Stimulated activated CD8-positive, alpha-beta memory T cell treated with anti-CD3 and anti-CD28 coated beads, Interleukin-7, amount 100 ng/mL, for 1 hour (primary cell): ENCODE measurements at places on chromosomes 3 and 15.

GRCh38 chr15:78056714-78057269 is 20.7 kb downstream of the TBC1D2B start:
- no peak for DNase-seq

DNA sequence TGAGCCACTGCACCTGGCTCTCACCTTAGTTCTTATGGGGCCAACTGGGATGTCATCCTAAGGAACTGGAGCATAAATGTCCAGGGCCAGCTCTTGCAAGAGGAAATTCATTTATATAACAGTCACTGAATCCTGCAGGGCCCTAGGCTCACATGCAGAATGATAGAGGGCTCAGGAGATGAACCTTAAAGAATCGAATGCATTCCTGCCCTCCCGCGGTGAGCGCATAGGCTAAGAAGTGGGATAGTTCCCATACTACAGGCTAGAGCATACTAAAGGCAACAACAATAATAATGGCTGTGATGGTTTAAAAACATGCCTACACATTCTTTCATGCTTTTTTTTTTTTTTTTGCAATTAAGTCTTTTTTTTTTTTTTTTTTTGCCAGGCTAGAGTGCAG is 17.1 kb upstream of the CSRNP1 start:
- DNase-seq, result no peak

GRCh38 chr3:48268381-48268935 is 27.6 kb downstream of the ZNF589 start:
- peak; percentile 30 for DNase-seq

DNA sequence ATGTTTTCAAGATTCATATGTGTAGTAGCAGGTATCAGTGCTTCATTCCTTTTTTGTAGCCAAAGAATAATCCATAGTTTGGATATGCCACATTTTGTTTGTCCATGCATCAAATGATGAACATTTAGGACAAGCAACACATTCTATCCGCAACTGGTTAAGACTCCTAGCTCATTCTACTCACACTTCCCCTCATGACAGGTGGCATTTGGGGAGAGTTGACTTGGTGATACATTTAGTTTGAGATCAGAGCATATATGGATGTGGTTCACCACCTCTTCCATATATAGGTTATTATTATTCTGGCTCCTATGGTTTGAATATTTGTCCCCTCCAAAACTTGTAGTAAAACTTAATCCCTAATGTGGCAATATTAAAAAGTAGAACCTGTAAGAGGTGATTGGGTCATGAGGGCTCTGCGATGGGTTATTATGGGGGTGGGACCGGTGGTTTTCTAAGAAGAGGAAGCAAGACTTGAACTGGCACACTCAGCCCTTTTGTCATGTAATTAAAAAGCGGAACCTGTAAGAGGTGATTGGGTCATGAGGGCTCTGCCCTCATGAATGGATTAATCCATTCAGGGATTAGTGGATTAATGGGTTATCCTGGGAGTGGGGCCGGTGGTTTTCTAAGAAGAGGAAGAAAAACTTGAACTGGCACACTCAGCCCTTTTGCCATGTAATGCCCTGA is 75.3 kb upstream of the HRH1 start:
- DNase-seq, result no peak

- no peak for DNase-seq
These were observed 530.2 kb upstream of the CBLB start for GRCh38 chr3:106398891-106399600.

GRCh38 chr3:180267202-180267843 is 230.6 kb upstream of the PEX5L start:
- no peak for DNase-seq

DNA sequence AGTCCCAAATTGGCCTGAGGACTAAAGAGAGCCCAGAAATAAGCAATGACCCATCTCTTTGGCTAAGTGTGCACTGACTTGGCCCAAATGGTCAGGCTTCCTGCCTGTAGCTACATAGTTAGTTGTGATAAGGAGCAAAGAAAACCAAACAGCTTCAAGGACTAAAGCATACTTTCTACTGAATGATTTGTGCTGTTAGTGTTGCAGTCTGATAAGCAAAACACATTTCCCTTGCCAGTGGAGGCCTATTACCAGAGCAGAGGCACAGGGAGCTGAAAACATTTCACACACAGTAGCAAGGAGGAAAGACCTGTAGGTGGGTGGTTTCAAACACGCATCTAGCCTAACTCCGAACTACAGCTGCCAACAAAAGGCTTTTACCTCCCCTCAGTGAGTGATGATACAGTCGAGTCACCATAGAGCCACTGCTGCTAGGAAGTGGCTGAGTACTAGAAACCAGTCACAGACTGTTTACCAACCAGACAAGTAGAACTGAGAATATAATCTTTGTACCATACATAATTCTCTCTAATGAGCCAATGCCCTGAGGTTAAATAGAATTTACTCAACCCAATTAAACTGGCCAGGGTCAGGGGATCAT is 222.3 kb upstream of the THBS1 start:
- no peak for DNase-seq

DNA sequence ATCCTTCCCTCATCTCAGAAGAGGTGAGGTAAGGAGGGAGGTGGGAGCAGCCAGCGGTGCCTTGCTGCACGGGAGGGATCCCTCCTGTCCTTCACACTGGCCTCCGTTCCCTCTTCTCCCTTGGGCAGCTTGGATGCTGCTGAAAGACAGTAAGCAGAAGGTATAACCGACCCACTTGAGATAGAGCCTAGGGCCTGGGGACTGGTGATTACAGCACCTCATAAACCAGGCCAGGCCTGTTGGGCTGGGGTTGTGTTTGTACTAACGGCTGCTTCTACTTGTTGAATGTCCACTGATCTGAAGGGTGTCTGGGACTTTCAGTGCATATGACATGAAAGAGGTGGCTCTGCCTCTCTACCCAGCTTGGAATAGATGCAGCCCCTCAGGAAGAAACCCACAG is 25.0 kb downstream of the SEMA6D start:
- no peak for DNase-seq

DNA sequence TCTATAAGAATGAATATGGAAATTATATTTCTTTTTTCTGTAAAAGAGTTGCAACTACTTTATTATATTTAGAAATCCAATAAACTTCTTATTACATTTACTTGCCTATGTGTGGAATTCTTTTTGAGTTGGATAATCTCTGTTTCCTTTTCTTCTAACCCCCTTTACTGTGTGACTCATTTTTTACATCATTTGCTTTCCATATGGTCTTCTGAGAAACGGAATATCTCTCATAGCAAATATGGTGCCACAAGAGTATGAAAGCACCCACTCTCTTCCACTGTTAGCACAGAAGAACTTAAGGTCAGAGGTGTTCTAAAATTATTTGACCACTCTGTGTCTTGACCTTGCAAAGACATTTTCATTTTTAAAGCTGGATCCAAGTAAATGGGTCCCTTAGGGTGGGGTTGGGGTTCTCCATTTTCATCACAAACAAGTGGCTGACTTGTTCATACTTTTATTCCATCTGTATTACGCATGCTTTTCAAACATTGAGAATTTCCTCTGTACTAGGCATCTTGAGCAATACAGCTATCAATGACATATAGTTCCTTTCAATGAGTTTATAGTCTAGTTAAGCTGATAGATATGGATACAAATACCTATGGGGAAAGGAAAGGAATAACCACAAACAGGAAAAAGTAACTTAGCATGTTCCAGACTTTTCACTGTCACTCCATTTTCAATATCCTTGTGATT is 281.1 kb upstream of the TPRG1 start:
- no peak for DNase-seq

- DNase-seq, result no peak
These were observed 99.7 kb downstream of the TAFA4 start for GRCh38 chr3:68832680-68833079.

- DNase-seq, result no peak
These were observed 348.3 kb upstream of the TMCO5A start for GRCh38 chr15:37586011-37586583.

DNA sequence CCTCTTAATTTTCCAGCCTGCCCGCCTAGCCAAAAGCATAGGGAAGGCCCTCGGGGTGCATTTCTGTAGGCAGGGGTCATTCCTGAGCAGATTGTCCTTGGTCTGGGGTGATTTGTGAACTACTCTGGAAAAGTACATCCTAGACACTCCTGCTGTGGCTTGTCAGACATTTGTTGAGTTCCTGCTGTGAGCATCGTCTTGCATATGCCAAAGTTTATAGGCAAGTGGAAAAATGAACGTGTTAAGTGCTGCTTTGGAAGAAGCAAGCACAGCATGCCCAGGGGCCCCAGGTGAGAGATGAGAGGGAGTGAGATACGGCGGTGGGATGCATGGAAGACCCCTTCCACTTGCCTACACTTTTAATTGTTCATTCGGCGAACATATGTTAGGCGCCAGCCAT is 237.7 kb upstream of the ST8SIA2 start:
- DNase-seq, result no peak

- DNase-seq, result no peak
These were observed 96.7 kb upstream of the KCNMB2 start for GRCh38 chr3:178439504-178439903.

DNA sequence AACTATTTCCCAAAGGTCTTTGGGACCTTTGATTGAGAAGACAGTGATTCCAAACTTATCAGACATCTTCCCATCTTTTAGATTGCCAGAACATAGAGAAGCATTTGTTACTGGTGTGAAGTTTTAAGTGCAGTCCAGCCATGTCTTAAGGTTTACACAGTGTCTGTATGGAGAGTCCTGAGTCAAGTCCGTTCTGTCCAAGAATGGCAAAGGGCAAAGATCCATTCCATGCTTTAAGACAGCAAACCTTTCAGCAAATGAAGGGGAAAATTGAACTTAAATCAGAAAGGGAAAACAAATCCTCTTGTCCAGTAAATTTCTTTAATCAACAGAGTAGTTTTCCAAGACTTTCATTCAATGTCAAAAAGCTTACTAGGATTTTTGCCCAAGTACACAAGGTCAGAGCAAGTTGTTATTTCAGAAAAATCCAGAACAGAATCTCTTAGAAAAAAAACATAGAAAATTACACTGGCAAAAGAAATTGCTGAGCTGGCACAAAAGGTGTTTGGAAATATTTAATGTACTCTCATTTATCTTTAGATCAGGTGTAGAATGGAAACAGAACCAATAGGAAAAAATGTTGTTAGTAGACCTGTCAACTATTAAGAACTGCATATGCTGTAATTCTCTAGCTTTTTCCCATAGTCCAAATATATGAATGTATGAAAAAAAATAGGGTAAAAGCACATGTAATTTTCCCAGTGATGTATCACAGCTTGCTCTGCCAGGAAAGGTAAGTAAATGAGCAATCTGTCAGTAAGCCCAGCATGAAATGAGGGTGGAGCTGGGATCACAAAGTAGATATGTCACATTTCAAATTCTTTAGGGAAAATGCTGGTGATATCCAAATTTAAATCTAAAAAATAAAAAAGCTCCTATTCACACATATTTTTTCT is 1099.9 kb downstream of the TUSC7 start:
- no peak for DNase-seq
